Stimulated activated CD4-positive, alpha-beta T cell treated with anti-CD3 and anti-CD28 coated beads, Interleukin-1b, Interleukin-23, amount 100 ng/mL, for 24 hours (primary cell): ENCODE measurements at places on chromosomes 12 and 14.

DNA sequence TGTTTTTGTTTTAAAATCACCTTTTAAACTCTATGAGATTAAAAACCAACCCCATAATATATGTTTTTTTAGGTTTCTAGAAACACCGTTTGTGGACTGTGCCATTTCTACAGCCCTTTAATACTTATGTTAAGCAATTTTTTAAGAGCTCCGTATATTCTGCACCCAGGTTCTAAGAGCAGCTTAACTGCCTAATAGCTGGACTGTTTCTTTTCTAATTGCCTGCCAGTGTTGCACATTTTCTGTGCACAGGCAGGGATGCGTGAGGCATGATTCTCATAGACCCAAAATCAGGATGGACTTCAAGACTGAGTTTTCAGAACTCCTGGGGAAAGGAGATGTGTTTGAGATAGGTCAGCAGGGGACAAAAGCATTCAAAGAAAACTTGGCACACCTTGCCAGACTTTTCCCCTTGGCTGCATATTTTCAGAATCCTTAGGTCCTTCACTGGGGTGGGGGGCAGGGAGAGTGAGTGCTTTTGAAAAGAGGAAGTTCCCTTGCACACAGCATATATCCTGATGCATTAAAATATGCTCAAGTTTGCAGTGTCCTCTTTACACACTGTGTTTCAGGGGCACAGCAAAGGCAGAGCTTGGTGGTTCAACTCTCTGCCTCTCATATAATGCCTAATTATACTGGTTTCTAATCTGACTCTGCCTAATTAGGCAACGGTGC lies 27.9 kb downstream of the TMEM30B start:
- DNase-seq = no peak

GRCh38 chr12:10283027-10283426 lies 24.6 kb upstream of the KLRD1 start:
- DNase-seq = no peak

DNA sequence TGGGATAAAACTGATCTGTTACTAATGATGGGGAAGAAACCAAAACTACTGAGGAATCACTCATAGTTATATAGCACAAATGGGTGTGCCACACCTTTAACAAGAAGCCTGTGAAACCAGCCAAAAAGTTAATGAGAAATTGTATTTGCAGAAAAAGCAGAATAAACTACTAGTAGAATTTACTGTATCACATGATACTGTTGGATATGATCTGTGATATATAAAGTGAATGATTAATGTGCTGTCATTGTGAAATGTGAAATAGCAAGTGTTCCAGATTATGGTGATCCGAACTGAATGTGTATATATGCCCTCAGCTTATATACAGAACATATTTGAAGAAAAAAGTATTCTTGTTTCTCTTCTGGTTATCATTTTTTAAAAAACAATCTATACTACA lies 30.5 kb downstream of the VEZT start:
- no peak for DNase-seq

DNA sequence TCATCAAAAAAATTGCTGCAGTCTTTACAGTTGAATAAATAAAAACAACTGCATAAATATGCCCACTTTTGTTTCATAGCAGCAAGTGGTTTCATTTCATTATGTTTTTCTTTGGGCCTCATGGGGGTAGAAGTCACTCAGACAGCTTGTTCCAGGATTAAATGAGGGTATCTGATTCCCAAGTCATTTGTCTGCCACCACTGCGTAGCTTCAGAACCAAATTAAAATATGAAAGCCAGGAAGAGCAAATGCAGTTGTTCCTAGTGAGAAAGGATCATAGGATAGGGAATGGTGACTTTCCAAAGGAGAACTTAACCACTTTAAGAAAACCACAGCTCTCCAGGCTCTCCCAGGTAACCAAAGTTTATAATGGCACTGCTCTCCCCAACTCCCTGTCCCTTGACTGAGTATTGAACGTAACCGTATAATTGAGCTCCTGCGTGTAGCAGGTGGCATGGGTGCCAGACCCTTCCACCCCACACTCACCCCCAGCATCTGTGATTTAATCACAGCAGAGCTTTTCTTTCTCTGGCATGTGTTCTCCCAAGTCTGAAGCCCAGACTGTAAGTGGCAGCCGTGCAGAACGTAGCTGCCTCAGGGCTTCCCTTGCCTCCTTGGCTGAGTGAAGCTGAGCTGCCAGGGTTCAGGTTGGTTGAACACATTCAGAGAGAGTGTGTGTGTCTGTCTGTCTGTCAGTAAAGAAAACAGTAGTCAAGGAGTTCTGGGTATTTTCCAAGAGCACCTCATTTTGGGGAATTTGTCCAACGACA lies 11.3 kb upstream of the KCNH3 start:
- no peak for DNase-seq

GRCh38 chr12:65958456-65958855 lies 134.2 kb downstream of the HMGA2 start:
- DNase-seq = no peak

GRCh38 chr12:78183824-78184223 lies 353.1 kb downstream of the NAV3 start:
- DNase-seq = no peak

- no peak for DNase-seq
These were observed 107.0 kb downstream of the PTPRR start for GRCh38 chr12:70813559-70813958.

DNA sequence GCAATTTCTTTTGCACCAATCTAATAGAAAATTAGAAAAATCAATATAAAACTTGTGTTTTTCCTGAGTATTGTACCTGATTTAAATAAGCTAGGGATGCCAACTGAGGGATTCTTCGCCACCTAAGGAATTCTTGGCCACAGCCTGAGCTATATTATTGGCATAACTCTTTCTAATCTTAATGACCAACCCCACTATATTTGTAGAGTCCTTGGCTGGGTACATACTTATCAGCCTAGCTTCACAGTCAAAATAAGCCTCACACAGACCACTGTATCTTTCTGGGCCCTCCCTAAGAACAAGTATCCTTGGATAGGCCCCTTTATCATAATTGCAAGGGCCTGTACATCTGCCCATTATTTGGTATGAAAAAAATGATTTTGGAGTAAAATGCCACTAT lies 247.1 kb downstream of the DUSP6 start:
- no peak for DNase-seq

GRCh38 chr12:13194401-13195110 lies 2.0 kb upstream of the EMP1 start:
- no peak for DNase-seq

- DNase-seq = no peak
These were observed 1.8 kb upstream of the KRT82 start for GRCh38 chr12:52407918-52408317.

DNA sequence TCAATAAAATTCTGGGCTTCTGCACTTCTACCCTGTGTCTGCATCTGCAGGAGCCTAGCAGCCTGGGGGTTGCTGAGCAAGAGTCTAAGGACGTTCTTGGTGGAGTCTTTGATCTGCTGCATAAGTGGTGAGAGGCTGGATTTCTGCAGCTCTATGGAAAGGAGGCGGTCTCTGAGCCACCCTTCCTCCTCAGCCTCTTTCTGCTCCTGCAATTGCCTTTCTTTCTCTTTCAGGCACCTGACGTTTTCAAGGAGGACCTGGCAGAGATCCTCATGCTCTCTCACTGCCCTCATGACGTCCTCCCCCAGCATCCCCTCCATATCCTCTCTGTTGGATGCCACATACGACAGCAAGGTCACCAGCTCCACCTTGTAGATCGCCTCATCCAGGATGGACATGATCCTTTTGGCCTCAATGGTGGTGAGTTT lies 13.6 kb upstream of the TPCN1 start:
- DNase-seq = no peak

DNA sequence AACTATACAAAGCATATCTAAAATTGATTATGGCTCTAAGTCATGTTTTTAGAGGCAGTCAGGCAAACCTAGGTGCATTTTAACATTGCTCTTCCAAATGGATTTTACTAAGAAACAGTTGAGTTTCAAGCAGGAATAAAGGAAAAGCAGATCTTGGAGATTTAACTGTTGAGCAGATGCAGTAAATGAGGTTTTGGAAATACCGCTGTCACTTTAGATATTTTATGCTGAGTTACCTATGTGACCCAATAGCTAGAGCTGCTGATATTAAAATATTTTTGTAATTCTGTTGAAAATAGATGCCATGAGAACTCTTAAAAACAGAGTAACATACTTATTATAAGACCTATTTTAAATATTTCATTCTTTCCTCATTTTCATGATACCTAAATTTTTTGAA lies 181.4 kb downstream of the SYT1 start:
- DNase-seq = no peak

DNA sequence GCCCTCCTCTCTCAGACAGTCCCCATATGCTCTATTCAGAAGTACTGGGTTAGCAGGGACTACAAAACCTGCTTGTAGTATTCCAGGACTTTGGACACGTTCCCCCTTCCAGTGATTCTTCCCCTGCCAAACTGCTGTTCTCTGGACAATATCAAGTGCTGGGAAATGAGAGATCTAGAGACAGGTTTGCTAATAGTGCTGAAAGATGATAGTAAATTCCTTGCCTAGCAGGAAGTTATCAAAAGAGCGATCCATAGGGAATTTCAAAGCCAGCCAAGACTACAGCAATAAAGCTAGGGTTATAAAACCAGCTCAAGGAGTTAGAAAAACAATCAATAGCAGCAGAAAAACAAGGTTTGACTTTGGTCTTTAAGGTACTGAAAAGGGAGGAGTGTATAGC lies 15.2 kb downstream of the SLC7A8 start:
- no peak for DNase-seq

DNA sequence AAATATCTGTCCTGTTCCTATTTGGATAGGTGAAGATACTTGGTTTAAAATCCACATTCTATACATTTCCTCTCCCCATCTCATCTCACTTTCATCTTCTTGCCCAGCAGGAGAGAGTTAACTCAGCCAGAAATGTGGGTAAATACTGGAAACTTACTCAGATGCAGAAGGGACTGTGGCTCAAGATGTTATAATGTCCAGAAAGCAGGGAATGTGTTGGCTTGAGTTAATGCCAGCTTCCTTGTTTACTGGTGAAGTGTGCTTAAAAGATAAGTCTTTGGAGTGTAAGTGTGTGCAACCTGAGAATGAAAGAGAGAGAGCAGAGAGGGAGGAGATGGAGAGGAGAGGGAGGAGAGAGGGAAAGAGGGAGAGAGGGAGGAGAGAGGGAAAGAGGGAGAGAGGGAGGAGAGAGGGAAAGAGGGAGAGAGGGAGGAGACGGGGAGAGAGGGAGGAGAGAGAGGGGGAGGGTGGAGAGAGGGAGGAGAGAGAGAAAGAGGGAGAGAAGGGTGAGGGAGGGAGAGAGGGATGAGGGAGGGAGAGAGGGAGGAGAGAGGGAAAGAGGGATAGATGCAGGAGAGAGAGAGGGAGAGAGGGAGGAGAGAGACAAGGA lies 22.0 kb upstream of the SNRPF start:
- DNase-seq = no peak

DNA sequence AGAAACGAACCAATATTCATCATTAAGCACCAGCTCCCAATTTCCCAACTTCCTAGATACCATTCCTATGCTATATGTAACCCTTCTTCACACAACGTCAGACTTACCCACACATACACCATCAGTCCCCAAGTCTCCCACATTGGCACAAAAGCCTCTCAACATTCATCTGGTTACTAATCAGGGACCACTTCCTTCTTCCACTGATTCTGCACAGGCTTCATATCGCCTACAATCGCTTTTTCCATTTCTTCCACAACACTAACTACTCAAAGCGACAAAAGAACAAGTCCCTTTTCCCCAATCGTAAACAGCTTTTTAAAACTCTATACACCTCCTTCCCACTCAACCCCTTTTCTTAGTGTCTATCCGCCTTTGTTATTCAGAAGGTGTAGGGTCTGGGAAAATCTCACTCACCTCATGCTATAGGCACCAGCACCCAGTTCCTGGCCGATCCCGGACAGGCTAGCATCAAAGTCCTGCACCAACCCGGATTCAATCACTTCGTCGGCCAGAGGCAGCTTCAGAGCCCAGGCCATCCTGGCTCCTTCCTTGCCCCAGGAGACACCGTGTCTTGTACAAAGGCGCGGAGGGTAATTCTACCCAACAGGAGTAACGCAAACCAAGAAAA lies 936 bp downstream of the TFCP2 start:
- no peak for DNase-seq

DNA sequence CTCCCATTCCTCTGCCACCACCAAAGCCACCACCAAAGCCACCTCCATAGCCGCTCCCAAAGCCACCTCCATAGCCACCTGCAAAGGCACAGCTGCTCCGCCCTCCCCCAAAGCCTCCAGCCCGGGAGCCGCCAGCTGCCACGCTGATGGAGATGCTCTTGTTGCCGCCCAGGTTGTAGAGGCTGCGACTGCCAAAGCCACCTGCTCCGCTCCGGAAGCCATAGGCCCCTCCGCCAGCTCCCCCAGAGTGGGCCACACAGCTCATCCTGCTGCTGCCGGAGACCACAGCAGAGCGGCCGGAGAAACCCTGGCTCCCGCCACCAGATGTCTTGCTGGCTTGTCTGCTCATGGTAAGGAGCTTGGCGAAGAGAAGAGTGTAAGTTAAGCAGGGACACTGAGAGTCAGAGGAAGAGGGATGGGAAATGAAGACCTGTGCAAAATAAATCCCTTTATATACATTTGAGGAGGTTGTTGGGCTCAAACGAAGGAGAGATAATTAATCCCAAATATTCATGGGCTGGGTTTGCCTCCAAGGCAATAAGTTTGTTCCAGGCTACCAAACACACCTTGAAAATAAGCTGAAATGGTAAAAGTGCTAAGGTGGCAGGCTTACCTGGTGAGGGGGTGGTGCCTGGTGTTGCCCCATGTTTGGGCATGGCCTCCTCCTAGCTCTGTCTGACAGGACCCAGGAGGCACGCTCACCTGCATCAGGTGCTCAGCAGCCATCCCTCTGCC lies at the start of gene KRT3:
KRT3 (minus strand) TSS at position 424 of the 735 bp plus-strand sequence; CDS start at position 349, 75 bp downstream.
- DNase-seq = no peak

- no peak for DNase-seq
These were observed 841 bp downstream of the GLI1 start for GRCh38 chr12:57460468-57460784.

- DNase-seq = no peak
These were observed 3.5 kb downstream of the FBXO34 start for GRCh38 chr14:55274751-55275150.

- DNase-seq = no peak
These were observed 6.0 kb upstream of the GTSF1 start for GRCh38 chr12:54479421-54479820.

- DNase-seq = no peak
These were observed 574 bp downstream of the WNK1 start for GRCh38 chr12:752695-753610.

- no peak for DNase-seq
These were observed 11.3 kb downstream of the MEG3 start for GRCh38 chr14:100836941-100837804.

GRCh38 chr14:104569435-104569834 lies 10.1 kb upstream of the C14orf180 start:
- no peak for DNase-seq
